ENCODE measurements at places on chromosomes 11 and 22.

DNA sequence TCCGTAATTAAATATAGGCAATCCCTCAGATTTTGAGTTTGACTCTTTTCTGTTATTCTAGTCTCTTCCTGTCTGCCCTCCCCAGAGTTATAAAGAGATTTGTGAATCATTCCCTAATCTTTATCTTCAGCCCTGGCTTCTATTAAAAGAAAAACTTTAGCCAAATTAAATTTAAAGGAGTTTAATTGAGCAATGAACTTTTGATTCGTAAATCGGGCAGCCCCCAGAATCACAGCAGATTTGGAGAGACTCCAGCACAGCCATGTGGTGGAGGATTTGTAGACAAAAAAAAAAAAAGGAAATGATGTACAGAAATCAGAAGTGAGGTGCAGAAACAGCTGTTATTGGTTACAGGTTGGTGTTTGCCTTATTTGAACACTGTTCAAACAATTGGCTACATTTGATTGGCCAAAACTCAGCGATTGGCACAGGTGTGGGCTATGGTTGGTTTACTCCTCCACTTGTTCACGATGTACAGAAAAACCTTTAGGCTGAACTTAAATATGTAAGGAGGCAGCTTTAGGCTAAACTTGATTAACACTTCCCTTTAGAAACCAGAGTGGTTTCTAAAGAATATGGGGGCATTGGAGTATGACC, 2.3 kb upstream of the ALKBH8 start:
- DNase-seq: no peak

- no peak for DNase-seq
Measured at GRCh38 chr11:90284171-90284570, 61.3 kb upstream of the CHORDC1 start.

DNA sequence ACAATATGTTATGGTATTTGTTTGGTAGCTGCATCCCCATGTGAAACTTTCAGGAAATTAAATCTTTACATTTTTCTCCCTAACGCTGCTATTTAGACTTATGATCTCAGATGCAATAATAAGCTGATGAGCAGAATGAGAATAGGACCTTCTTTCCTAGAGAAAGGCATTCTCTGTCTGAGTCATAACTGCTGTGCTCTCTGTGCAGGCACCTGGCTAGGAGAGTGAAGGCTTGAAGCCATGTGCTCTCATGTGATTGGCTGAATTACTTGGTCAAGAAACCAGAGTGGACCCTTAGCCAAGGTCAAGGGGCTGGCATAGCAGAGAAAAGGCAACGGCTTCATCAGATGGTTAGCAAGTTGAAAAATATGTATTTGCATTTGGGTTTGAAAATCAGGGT, 185.0 kb downstream of the ADAMTS15 start:
- no peak for DNase-seq

GRCh38 chr11:128042290-128042751, 545.0 kb downstream of the ETS1 start:
- no peak for DNase-seq

GRCh38 chr22:32777987-32778386, 23.5 kb upstream of the TIMP3 start:
- peak; percentile 14 for DNase-seq

- DNase-seq: no peak
Measured at GRCh38 chr11:25838918-25839625, 492.9 kb upstream of the ANO3 start.

- DNase-seq: no peak
Measured at GRCh38 chr11:22461626-22462025, 123.4 kb downstream of the SLC17A6 start.

DNA sequence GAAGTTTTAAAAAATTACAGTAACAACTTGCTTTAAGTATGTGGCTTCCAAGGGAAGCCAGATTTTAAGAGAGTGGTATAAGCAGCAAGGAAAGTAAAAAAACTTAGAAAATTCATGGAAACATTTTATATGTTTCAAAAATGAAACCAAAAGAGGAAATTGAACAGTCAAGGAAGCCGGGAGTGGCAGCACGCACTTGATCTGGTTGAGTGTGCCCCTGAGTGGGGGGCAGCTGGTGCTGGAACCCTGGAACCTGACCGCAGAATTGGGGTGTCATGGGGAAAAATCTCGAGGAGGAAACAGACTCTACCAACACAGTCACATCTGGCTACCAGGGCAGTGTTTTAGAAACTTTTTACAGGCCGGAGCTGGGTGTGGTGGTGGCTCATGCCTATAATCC, 14.0 kb downstream of the MICALL1 start:
- no peak for DNase-seq

GRCh38 chr11:22197139-22198005, 4.5 kb downstream of the ANO5 start:
- no peak for DNase-seq

DNA sequence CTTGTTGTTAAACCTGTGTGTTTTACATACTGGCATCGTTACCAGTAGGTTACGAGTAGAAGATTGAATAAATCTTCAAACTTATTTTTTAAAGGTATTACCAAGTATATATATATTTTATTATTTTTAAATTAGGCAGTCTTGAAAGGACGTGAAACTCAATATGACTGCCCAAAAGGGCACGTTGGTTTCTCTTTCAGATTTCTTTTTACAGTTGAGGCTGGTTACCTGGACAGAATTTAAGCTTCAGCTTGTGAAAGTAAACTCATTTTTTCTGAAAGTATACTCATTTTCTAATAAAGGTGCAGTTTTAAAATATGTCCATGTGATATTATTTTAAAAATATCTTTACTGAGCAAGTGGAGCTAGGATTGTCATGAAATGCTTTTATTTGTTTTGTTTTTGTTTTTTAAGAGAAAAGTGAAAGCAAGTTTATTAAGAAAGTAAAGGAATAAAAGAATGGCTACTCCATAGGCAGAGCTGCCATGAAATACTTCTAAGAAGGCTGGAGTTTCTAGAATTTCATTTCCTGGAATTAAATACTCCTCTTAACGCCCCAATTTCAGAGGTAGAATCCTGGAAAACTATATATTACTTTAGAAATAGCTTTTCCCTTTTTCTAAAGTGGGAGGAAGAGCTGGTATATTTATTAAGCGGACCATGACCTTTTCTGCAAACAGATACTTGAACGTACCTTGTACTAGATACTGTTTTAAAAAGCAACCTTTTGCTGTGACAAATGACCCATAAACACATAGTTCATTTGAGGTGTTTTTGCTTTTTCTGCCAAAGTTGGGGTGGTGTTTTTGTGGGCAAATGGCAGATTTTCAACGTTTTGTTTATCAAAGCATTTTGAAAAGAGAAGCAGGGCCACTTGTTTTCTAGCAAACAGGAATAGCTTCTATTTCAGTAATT, 1.9 kb downstream of the FBXO7 start:
- no peak for DNase-seq

DNA sequence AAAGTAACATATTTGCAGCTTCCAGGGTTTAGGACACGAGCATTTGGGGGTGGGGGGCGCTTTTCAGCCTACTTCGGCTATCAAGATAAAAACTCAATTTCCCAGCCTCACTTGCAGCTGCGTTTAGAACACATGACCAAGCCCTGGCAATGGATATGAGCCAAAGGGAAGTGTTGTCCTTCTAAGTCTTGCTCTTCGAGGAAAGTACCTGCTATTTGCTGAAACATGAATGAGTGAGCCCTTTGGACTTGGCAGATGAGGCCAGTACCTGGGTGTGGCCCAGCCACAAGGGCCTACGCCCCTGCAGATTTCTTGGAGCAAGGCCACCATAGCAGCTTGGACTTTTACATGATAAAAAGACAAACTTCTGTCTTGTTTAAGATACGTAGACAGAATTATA, 60.2 kb upstream of the SORL1 start:
- no peak for DNase-seq

DNA sequence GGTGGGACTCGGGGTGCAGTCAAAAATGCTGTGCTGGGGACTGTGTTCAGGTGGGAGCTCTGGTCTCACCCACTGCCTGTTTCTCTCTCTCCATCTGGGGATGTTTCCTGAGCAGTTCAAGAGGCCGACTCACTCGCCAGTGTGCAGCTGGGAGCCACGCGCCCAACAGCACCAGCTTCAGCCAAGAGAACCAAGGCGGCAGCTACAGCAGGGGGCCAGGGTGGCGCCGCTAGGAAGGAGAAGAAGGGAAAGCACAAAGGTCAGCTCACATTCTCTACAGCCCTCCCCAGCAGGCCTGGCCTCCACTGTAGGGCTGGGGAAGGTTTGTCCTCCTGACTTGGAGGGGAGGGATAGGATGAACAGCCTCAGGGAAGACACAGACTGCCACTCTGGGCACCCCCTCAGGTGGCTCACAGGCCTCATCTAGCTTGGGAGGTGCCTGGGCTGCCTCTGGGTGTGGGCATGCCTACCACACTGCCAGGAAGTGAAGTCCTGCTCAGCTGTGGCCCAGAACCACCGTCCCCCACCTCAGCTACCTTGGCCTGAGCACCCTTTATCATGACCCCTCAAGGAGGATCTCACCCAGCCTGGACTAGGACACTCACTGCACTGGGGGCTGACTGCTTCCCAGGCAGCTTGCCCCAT, 13.0 kb downstream of the TUB start:
- DNase-seq: no peak

DNA sequence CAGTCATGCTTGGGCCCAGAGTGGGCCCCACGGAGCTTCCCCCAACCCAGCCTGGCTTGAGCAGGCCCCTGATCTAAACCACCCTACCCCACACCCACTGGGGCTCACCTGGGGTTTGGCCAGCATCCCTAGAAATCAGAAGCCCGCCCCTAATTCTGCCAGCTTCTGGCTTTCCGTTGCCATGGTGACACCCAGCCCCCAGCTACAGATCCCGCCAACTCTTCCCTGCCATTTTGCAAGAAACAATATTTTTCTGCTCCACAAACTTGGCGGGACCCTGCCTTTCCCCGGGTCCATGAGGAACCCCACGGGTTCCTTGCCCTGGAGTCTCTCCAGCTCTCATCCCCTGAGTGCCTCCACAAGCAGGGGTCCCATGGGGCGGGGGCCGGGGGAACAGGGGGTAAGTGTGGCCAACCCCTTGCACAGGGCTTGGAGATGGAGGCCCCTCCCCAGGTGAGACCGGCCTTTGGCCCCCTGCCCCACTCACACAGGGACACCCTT, 90.0 kb downstream of the CDKN1C start:
- DNase-seq: no peak

- peak; percentile 38 for DNase-seq
Measured at GRCh38 chr11:106724293-106724892, 293.9 kb downstream of the GUCY1A2 start.

DNA sequence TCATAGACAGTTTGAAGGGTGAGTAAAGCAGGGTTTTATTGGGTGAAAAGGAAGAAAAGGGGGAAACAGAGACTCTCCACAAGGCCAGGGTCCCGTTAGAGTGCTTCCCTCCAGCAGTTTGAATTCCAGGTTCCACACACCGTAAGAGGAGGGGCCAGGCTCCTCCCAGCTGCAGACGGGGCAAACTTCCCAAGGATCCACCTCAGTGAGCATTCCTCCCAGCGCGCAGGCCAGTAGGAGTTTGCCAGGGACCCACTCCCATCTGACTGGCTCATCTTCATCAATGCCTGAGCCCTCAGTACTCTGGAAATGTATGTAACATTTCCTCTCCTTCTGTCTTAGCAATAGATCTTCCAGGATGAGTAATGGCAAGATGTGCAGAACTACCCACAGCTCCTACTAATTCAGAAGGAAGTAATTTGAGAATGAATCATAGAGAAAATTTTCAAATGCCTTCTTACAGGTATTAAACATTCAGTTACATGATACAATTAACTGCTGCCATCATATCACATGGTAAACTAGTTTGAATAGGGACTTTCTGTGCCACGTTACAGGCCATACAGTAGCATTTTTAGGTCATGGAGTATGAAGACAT, 34.0 kb upstream of the TRPC6 start:
- no peak for DNase-seq

DNA sequence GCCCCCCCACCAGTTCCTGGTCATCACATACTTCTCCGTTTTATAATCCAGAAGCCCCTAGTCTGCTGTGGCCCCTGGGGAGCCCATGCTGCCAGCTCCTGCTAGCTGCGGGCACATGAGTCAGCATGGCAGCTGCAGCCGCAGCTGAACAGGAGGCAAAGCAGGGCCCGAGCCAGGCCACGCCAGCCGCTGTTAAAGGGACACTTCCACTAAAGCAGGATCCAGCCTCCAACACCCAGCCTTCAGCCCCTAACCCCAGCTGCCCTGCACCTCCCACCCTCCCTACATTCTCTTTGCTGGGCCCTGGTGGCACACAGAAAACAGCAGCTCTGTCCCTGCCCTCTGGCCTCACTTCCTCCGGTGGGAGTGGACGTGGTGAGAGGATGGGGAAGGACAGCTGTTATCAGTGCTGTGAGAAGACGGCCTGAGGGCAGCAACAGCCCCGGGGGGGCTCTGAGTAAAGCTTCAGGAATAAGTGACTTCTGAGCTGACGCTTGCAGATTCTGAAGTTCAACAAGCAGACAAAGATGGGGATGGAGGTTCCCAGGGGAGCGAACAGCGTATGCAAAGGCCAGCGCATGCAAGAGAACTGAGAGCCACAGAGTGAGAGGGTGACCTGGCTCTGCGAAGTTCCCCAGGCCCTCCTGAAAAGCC, 688 bp upstream of the LRRC74B start:
- no peak for DNase-seq

GRCh38 chr11:119540370-119541125, 117.6 kb upstream of the THY1 start:
- DNase-seq: no peak

GRCh38 chr11:127379686-127380085, 379.1 kb upstream of the KIRREL3 start:
- DNase-seq: no peak

DNA sequence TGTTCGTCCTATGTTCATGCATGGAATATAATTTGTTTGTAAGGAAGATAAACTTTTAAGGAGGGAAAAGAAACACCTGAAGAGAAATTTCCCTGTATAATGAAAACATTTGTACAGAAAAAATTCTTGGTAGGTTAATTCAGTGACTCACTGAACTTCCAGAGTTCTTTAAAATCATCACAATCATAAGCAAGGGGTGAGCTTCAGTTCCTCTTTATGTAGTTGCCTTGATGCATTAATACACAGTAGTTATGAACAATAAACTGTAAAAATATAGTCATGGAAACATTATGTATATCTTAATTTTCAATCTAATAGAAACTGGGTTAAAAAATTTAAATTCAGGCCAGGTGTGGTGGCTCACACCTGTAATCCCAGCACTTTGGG, 1.1 kb upstream of the C11orf65 start:
- no peak for DNase-seq

DNA sequence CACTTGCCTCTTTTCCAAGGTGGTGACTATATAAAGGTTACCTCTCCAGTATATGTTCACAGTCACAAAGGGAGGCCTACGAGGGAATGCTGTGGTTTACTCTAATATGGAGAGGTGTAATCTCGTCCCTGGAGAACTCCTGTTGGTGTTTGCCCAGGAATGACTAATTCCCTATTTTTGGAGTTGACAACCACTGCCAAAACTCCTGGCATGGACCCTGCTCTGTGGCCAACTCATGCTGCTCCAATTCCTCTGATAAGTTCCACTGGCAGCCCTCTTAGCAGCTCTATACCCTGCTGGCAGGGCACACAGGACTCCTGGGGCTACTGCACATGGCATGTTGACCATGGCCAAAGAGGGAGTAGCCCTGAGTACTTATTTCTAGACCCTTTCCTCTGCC, 418.7 kb upstream of the ANO5 start:
- DNase-seq: no peak

- no peak for DNase-seq
Measured at GRCh38 chr11:64210301-64211020, 3.9 kb downstream of the FERMT3 start.

GRCh38 chr11:47538741-47539565, 14.0 kb downstream of the CELF1 start:
- peak; percentile 31 for DNase-seq
